ENCODE measurements at places on chromosomes 11 and 22.

GRCh38 chr11:117319214-117319840 is 3.3 kb upstream of the BACE1 start:
- DNase-seq: no peak

- DNase-seq: no peak
These were observed 709 bp upstream of the ST3GAL4 start for GRCh38 chr11:126354631-126355323.

- no peak for DNase-seq
These were observed 69.6 kb upstream of the ALKBH3 start for GRCh38 chr11:43810929-43811596.

DNA sequence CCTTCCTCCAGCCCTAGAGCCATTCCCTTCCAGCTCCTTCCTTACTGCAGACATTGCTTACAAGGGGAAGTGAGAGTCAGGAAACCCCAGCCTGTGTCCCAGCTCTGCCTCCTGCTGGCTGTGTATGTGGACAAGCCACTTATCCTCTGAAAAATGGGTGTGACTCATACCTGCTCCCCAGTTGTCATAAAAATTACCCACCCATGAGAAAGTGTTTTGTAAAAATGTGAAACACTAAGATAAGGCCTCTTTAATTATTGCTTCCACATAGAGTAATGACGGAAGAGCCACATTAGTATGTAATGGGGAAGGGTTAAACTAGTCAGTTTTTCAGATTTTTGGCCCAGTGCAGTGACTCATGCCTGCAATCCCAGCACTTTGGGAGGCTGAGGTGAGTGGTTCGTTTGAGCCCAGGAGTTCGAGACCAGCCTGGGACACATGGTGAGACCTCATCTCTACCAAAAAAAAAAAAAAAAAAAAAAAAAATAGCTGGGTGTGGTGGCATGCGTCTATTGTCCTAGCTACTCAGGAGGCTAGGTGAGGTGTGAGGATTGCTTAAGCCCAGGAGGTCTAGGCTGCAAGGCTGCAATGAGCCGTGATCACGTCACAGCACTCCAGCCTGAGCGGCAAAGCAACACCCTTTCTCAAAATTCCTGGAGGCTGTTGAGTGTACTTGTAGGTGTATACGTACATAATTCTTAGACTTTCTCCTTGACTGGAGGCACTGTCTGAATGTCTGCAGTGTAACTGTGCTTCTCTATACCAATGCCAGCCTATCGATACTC is 84.9 kb downstream of the CTTN start:
- no peak for DNase-seq

DNA sequence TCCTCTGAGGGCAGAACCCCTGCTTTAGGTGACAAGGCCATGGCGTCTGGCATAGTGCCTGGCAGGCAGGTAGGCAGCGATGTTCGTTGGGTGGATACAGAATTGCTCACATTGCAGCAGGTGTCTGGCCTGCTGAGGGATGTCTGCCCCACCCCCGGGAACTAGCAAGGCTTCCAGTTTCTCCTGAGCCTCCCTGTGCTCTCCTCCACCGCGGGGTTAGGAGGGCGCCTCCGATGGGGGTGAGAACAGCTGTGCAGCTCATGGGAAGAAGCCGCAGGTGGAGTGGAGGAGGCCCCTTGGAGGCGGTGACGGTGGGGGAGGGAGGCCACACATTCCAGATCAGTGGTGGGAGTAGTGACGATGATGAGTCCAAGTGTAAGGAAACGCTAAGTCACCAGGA is 48.3 kb upstream of the JAM3 start:
- DNase-seq: no peak

All from stimulated activated CD8-positive, alpha-beta memory T cell treated with anti-CD3 and anti-CD28 coated beads, Interleukin-2, amount 100 ng/mL, for 1 hour (primary cell).